Left ventricle myocardium inferior (tissue), 1 donor: ENCODE measurements at places on chromosomes 12 and 14.
A peak's percentile ranks its signal among the peaks of the same experiment; 100 is the strongest.

- no peak for DNase-seq
These were observed 953 bp downstream of the MAPK1IP1L start for GRCh38 chr14:55052269-55052930.

DNA sequence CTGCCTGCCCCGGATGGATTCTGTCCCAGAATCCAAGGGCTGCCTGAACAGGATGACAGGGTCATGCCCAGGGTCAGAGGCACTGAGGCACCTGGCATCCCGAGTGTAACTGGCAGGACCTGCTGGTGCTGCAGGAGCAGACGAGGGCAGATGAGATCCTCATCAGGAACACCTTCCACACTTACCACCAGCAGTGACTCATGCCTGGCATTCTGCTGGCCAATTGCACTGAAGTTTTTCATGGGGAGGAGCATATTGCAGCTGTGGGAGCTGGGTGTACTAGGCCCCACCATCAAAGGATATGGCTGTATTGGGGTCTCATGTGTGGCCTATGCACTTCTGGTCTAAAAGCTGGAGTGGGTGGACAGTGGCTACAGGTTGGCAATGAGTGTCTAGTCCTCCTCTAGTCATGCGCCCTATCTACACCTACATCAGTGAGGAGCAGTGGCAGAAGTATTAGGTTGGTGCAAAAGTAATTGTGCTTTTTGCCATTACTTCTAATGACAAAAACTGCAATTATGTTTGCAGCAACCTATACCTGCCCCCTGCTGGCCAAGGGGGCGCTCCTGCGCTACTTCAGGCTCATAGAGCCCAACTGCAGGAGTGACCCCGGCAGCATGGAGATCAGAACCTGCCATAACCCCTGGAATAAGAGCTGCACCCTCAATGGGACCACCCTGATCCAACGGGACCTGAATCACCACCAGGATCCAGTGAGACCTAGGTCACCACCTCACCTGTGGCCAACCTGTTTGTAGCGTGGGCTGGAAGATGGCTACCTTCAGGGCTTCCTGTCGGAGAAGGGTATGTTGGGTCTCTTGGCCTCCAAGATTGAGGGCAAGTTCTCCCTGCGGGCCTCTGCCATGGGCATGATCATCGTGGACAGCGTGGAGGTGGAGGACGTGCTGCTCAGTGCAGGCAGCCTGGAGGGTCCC is 8.0 kb upstream of the C12orf42 start:
- no peak for DNase-seq

DNA sequence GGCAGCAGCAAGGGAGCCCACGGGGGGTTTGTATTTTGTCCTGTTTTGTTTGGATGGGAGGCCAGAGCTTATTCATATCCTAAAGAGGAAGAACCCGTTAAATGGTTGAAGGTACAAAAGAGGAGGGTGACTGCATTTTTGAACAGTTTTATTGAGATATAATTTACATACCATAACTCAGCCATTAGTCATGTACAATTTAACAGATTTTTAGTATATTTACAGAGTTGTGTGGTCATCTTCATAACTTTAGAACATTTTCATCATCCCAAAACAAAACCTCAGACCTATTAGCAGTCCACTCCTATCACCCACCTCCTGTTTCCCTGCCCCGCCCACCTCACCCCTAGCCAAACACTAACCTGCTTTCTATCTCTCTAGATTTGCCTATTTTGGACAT is 12.6 kb downstream of the NRDE2 start:
- DNase-seq = no peak

GRCh38 chr12:49961993-49962764 is 507 bp downstream of the AQP5 start:
- DNase-seq = no peak

- no peak for DNase-seq
These were observed 47.8 kb downstream of the MYRFL start for GRCh38 chr12:69872804-69873203.

GRCh38 chr14:69345402-69345801 is 52.7 kb downstream of the ERH start:
- no peak for DNase-seq

- no peak for DNase-seq
These were observed 442.7 kb upstream of the FLRT2 start for GRCh38 chr14:85087201-85087600.

DNA sequence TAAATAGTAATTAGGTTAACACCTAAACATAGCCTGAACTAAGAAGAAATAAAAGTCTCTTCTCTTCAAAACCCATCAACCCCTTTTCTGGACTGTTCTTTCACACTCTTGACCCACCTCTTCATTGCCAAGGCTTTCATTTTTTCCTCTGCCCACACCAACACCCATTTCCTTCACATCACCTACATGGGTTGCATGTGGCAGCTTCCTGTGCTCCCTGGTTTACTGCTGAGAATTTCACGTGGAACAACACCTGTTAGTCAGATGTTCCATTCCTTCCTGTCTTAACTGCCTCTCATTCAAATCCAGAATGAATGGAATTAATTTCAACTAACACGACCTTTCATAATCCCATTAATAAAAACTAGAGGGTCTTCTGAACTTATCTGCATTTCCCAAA is 157.3 kb downstream of the BCAT1 start:
- DNase-seq = no peak

GRCh38 chr14:66311990-66312389 is 174.2 kb upstream of the CCDC196 start:
- no peak for DNase-seq

DNA sequence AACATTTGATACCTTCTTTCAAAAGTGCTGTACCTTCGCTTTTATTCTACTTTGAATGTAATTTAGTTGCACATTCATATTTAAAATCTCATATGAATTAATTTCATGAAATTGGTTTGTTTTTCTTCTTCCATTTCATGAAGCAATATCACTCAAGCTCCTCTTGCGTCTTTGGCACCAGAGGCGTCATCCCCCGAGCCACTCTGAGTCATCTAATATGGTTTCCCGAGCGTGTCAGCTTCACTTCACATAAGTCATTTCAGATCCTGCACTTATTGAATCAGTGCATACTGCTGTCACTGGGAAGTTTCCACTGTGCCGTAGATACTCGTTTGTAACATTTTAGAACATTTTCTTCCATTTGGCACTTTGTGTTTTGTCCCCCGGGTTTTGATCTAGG is 105.6 kb downstream of the SLC25A47 start:
- no peak for DNase-seq

GRCh38 chr14:104244221-104245011 is 106.0 kb downstream of the KIF26A start:
- DNase-seq = no peak

DNA sequence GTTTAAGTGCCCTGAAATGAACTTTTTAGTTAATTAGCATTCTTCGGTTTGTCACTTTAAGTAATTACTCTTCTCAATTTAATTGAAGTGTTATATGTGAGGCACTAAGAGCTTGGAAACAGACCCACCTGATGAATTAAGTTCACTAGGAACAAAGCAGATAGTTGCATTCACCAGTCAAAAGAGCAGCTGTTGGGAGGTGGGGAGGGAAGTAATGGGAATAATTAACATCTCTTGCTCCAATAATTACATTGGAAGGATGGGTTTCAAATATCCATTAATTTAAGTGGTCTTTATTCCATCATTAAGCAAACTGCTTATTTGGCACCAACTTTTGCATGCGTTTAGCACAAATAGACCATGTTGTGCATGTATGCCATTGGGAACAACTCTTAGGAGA is 667.2 kb downstream of the GALC start:
- no peak for DNase-seq

GRCh38 chr12:56387152-56387736 is 24.6 kb upstream of the APOF start:
- no peak for DNase-seq

- no peak for DNase-seq
These were observed 210.5 kb downstream of the SNAPC1 start for GRCh38 chr14:61972711-61973110.

DNA sequence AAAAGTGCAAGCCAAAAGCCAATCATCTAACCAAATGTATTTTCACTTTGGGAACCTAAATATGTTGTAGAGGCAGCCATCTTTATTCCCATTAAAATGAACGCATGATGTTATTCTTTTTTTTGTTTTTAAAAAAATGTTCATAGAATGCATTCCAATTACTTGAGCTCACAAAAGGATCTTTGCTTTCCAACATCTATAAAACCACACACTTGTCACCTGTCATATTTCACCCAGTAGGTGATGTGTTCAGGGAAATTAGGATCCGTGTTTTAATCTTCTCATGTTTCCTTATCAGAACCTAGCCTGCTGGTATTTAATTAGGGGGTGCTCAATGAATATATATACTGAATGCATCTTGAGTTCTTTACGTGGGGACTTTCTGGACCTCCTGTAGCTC is 13.6 kb downstream of the TTC8 start:
- DNase-seq = no peak

GRCh38 chr12:100845095-100845494 is 50.5 kb downstream of the ANO4 start:
- DNase-seq = no peak

DNA sequence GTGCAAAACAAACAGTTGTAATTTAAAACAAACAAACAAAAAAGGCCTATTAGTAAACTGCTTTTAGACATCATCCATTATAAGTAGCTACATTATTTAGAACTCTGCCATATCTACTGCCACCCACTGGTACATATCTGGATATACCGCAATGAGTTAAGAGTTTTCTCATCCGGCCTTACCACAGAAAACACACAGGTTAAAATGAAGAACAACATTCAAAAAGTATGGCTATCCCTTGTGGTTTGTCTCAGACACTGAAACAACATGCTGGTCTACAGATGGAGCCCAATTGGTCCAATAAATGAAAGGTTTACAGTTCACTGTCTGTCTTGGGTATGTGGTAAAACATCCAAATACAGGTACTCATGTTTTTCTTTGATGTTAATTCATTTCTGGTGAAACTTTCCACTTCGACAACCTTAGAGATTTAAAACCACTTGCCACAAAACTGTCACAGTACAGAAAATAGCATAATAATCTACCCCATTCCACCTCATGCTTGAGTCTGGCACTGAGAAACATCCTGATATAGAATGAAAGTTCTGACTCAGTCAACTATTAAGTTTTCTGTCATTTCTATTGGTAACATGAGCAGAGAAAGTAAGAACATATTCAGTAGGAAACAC is 354.3 kb downstream of the CEP128 start:
- no peak for DNase-seq

- DNase-seq = no peak
These were observed 111.2 kb downstream of the LRIG3 start for GRCh38 chr12:58809064-58809607.

- no peak for DNase-seq
These were observed 340.1 kb downstream of the BCL11B start for GRCh38 chr14:98931911-98932310.

DNA sequence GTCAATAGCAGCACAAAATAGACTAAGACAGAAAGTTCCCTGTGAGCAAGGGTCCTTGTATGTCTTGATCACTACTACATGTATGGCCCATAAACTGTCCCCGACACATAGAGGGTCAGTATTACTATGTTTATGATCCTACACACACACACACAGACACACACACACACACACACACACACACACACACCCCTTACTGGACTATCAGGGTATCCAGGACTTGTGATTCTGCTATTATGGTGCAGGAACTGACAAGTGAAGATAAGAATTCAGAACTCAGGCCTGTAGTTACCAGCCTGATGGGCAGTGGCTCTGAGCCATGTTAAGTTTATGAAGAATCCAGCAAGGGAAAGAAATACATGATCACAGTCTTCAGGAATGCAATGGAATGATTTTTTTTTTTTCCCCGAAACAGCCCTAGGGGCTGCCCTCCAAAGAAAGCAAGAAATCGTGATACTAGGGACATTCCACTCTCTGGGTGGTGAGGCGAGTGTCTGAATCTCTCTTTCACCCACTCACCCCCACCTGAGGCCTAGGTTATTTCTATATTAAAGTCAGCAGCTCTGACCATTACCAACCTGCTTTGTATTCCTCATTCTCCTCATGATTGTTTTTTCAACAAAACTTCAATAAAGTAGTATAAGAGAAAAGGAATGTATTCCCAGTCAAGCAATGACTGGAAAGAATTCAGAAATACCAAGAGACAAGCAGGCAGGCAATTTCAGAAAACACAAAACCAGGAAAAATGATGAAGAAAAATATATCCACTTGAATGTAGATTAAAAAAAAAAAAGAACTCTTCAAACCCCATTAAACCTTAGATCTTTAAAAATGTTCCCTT is 105.8 kb downstream of the AVPR1A start:
- DNase-seq = no peak

- no peak for DNase-seq
These were observed 136.6 kb upstream of the NEDD1 start for GRCh38 chr12:96770219-96771102.

GRCh38 chr12:50746431-50746830 is 17.5 kb upstream of the ATF1 start:
- DNase-seq = no peak

GRCh38 chr12:105225505-105226015 is 10.4 kb downstream of the APPL2 start:
- DNase-seq = no peak

GRCh38 chr14:102686196-102686801 is 91.0 kb upstream of the TRAF3 start:
- DNase-seq = no peak

DNA sequence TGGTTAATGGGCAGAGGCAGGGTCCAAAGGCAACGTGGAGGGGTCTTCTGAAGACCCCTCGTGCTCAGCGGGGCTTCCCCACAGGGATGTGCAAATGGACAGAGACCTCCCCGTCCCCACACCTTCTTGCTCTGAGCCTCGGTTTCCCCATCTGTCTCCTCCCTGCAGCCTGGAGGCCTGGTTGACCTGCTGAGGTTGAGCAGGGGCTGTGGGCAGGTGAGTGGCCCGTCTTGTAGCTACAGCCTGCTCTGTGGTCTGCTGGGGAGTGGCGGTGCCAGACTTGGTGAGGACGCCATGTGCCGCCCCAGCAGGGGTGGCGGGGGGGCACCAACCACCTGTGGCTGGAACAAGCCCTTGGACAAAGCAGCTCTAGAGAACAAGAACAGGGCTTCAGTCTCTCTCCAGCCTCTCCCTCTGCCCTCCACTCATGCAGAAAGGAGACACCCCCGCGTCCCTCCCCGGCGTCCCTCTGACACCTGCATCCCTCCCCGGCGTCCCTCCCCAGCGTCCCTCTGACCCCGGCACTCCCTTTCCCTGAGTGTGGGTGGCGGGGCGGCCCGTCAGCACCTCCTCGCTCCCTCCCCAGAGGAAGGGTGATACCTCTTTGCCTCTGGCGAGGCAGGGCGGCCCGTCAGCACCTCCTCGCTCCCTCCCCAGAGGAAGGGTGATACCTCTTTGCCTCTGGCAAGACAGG is 83.7 kb downstream of the NOC4L start:
- no peak for DNase-seq

GRCh38 chr14:68476212-68477109 is 316.4 kb downstream of the ZFP36L1 start:
- DNase-seq = peak; percentile 42
